Non-pigmented ciliary epithelial cell (primary cell): ENCODE measurements at places on chromosomes 3 and 15.
A peak's percentile ranks its signal among the peaks of the same experiment; 100 is the strongest.

GRCh38 chr3:196016485-196016884, 65.4 kb downstream of the TFRC start:
- DNase-seq: peak; percentile 37

DNA sequence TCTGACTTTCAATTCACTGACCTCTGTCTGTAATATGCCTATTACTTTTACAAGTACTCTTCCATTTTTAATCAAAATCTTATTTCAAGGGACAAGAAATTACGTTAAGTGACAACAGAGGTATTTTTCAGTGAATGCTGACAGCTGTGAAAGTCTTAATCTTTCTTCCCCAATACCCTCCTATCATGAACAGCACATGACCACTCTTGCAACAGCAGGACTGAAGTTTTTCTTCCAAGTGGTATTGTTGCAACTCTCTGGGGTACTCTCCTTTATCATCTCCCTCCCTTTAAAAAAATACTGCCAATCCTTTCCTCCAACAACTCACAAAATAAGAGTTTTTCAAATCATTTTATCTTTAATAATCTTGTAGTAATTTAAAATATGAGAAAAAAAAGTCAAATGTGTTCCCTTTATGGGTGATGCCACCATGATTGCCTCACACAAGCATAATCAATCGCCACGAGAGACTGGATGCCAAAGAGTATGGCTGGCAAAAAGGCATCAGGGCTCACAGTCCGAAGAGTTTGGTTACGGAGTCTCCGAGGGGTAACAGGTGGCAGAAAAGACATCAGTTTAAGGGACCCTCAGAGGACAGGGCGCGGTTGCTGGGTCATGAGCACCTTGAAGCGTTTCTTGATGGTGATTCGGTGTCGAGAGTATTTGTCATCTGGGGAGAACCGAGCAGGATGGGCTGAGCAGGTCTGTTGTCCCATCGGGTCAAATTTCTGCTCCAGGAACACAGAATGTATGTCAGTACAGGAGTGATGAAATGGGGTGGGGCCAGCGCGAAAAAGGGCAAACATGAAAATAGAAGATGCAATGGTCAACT, 1.3 kb downstream of the NOP10 start:
- no peak for DNase-seq

DNA sequence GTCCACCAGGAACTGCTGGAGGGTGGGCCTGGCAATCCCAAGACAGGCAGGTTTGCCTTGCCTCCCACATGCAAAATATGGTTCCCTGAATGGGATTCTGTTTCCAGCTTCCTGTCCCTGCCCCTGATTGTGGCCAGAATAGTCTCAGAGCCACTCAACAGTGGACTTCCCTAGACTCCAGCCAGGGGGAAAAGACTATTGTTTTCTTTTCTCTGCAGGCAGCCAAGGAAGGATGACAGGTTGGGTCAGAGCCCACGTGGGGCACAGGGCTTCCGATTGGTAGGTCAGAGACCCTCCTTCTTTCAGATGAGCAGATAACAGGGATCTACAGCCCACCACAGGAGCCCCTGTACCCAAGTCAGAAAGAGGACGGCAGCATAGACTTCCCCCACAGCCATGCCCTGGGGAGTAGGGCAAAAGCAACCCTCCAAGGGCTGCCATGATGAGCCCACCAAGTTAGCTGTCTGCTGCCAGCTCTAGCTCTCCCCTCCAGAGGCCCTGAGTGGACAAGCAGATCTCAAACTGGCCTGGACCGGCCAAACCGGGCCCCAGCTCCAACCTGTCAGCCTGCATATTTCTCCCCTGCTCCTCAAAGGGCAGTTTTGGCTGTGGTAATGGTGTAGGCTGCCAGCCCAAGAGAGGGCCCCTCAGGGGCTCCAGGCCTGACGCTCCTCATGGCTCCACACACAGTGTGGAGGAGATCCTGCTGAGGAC, 6.4 kb downstream of the TLR9 start:
- no peak for DNase-seq

- DNase-seq: no peak
Measured at GRCh38 chr15:59694779-59695178, 5.7 kb upstream of the BNIP2 start.

GRCh38 chr15:70625438-70625837, 137.9 kb downstream of the UACA start:
- DNase-seq: no peak

- no peak for DNase-seq
Measured at GRCh38 chr15:40769274-40770146, at the start of gene C15orf62. C15orf62 (plus strand) TSS chr15:40769980; CDS start chr15:40770496, 516 bp downstream.

DNA sequence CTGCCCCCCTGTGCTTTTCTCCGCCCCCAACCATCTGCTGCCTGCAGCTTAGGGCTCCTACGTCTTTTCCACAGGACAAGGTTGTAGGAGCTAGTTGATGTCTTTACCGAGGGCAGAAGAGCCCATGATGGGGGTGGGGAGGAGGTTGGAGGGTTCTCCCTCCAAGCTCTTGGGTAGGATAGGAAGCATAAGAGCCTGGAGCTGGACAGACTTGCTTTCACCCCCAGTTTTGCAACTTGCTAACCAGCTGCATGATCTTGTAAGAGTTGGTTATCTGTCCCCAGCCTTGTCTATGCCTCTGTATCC, 856 bp downstream of the ABCF3 start:
- no peak for DNase-seq

DNA sequence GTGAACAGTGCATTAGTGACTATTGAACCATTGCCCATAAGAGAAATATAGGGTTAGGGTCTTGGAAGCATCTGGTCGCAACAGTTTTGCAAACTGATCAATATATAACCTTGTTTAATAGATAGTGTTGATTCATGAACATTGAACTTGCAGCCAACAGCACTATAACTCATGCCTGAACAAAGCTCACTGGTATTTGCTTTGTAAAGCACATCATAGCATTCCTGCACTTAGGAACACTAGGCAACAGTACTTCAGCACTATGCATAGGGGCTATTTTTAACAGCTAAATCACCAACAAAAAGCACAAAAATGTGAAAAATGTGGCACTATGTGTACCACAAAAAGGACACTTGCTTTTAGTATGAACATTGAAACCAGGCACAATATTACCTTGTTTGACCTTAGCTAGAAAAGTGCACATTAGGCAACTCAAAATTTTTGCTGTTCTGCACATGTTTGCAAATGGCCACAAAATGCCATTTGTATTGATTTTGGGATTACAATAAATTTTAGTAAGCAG, 68.0 kb downstream of the OXNAD1 start:
- DNase-seq: peak; percentile 55

GRCh38 chr15:91196768-91197167, 96.7 kb downstream of the SV2B start:
- DNase-seq: no peak

- DNase-seq: no peak
Measured at GRCh38 chr3:13581485-13582365, 32.8 kb downstream of the FBLN2 start.

DNA sequence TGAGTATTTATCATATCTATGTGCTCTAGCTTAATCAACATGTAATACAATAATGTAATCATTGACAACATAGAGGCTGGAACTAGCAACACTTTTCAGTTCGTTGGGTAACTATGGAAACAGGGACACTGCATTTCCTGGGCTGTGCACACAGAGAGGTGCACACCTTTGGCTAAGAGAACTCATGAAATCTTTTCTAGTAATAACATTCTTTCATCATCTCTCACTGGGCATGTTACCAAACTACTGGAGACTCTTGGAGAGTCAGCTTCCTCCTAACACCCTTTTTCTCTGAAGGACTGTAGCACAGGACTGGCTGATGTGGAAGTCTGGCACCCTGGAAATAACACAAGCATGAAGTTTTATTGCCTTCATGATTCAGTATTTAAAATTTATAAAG, 135.6 kb downstream of the KCNMB2 start:
- no peak for DNase-seq

DNA sequence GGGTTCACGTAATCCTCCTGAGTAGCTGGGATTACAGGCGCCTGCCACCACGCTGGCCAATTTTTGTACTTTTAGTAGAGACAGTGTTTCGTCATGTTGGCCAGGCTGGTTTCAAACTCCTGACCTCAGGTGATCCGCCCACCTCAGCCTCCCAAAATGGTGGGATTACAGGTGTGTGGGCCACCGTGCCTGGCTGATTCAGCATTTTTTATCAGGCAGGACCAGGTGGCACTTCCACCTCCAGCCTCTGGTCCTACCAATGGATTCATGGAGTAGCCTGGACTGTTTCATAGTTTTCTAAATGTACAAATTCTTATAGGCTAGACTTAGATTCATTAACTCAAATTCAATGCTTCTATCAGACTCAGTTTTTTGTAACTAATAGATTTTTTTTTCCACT, 9.4 kb downstream of the VHL start:
- DNase-seq: no peak
